NCI-H460 (cell line): ENCODE measurements at places on chromosomes 2 and 18.
A peak's percentile ranks its signal among the peaks of the same experiment; 100 is the strongest.

DNA sequence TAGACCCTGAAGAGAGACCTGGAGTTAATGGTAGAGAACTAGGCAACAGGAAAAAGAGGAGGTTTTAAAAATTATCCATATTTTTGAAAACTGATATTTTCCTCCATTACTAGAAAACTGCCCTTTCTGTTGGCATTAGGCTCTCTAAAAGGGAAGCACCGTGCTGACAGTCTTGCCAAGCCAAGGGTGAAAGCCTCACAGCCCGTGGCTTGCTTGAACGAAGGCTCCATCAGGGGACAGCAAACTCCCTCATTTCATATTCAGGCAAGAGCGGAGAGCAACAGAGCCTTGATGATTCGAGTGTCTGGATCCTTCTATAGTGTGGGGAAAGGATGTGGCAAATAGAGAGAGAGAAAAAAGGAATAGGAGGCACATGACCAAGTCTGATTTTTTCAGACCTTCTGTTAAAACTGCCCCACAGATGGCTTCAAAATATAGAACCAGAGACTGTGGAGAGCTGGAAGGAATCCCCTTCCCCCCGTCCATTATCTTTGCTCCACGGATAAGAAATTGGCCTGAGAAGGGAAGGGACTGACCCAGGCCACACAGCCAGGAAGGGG, 67.0 kb downstream of the CACNB4 start:
- DNase-seq: no peak

GRCh38 chr18:46007165-46007564, 40.0 kb upstream of the EPG5 start:
- DNase-seq: no peak

DNA sequence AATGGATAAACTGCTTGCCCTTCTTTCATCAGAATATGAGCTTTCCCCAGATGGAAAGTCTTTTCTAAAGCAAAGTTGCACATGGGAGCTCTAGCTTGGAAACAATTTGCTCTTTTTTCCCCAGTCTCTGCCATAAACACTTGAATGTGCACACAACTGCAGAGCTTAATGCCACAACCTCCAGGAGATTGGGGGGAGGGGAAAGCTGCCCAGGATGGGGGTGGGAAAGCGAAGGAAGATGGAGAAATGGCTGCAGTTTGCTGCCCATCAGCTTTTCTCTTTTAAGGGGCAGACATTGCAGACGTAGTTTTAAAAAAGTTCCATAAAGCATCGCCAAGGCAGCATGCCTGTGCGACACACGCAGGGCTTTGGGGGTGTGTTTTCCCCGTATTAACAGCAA, 1.5 kb downstream of the ACKR3 start:
- DNase-seq: no peak

DNA sequence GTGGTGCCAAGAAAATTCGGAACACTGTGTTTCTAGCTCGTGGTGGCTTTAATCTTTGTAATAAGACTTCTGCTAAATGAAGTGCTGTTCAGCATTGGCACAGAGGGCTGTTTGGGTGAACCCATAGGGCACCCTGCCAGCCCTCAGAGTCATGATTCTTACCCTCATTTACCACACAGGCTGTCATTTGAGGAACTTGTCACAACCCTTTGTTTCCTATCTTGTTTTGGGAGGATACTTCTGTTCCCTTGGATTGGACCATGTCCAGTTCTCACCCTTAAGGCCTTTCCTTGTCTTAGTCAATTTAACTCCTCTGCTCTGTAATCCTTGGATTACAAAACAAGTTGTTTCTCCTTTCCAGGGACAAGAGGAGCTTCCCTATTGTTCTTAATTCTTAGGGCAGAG, 225.7 kb downstream of the MTX2 start:
- DNase-seq: no peak

DNA sequence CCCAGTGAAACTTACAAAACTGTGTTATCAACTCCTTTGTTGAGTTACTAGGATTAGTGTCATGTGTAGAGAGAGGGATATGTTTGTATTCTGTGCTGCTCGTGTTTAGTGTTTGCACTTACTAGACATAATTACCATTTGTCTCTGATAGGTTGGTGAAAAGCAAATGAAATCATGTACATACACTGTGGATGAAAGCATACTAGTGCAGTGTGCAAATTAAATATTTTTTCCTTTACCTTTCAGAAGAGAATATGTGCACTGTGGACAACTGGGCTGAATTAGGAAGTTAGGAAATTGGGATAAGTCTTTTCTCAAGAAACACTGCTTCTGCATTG, 1.2 kb downstream of the KIAA1328 start:
- DNase-seq: no peak

DNA sequence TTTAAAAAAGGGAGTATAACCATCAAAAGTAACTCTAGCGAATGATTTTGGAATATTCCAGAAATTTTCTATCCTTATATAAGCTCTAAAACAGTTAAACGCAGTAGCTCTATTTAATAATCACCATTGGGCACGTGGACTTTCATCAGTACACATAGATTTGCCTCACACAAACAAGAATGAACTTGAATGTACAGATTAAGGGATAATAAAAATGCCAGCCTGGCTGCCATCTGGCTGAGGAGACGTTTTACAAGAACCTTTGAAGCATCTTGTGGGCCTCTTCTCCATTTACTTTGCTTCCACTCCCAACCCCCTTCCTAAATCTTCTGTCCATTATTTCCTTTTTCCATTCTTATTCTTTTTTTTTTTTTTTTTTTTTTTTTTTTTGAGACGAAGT, 47.2 kb downstream of the AGAP1 start:
- no peak for DNase-seq

- no peak for DNase-seq
Measured at GRCh38 chr2:1766851-1767811, 22.8 kb upstream of the PXDN start.

GRCh38 chr18:78099979-78100588, 850.4 kb downstream of the GALR1 start:
- no peak for DNase-seq

GRCh38 chr2:37061013-37061711, 23.0 kb downstream of the HEATR5B start:
- no peak for DNase-seq

- DNase-seq: no peak
Measured at GRCh38 chr18:6479699-6480098, 65.0 kb upstream of the L3MBTL4 start.

DNA sequence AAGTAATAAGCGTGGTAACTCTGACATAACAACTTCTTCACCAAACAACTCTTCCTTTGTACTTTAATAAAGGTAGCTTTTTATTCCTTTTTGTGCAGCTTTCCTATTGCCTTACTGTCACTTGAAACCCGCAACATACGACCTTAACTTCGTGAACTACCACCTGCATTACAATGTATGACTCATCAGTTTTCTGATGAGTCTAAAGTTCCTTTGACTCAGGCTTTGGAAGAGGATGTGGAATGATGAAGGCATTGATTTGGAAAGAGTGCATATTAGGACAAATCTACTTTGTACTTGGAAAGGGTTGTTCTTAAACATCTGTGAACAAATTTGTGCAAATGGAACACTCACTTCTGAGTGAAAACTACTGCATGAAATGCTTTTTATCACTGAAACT, 1012.1 kb downstream of the TMEM182 start:
- DNase-seq: peak; percentile 7

- no peak for DNase-seq
Measured at GRCh38 chr2:31586230-31586629, 5.5 kb upstream of the SRD5A2 start.

DNA sequence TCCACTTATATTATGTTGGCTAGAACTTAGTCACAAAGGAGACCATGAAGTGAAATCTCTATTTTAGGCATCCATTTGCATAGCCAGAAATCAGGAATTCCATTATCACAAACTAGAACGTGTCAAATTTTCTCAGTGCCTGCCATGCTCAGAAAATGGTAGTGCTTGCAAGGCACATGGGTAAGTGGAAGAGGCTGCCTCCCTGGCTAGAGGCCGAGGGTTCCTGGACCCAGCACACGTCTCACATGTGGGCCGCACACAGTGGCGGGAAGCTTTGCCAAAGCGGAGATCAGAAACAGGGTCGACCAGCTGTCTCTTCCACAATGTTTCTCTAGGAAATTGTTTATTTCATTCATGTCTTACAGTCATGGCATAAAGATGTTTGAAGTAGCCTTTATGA, 42.3 kb downstream of the TRAF3IP1 start:
- DNase-seq: no peak

DNA sequence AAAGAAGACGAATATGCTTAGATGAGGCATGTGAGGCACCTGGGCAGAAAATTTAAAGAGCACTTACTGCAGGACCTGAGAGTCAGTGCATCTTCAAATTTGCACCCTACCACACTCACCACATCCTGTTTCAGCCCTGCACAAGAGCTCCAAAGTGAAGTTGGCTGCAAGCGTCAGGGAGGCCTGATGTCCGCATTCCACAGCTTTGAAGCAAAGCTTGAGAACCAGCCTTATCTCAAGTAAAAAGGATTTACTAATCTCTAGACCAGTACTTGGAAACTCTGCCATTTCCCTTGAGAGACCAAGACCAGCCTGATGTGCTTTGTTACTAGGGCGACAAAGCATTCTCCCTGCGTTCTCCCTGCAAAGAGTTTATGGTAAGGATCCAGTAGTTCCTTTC, 3.4 kb upstream of the ASNSD1 start:
- no peak for DNase-seq

- DNase-seq: no peak
Measured at GRCh38 chr2:136206613-136207012, 88.7 kb upstream of the CXCR4 start.

DNA sequence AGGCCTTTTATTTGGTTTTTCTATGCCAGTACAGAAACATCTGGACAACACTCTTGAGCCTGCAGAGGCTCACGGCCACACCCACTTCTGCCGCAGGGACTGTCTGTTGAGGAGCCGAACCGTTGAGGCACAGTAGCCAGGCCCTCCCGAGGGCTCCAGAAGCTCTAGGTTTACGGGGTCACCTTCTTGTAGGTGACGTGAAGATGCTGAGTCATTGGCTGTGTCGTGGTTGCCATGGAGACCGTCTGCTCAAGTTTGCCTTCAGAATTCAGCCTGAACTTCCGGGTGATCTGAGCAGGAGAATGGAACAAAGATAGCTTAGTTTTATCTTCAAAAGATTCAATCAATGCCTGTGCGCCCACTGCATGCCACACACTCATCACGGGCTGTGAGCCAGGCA, 25.9 kb downstream of the BOK start:
- DNase-seq: no peak

- DNase-seq: no peak
Measured at GRCh38 chr2:179238027-179238426, 26.6 kb downstream of the SESTD1 start.

- DNase-seq: no peak
Measured at GRCh38 chr2:54902763-54903162, 147.5 kb downstream of the RTN4 start.

GRCh38 chr2:158676295-158676694, 118.8 kb upstream of the DAPL1 start:
- no peak for DNase-seq

DNA sequence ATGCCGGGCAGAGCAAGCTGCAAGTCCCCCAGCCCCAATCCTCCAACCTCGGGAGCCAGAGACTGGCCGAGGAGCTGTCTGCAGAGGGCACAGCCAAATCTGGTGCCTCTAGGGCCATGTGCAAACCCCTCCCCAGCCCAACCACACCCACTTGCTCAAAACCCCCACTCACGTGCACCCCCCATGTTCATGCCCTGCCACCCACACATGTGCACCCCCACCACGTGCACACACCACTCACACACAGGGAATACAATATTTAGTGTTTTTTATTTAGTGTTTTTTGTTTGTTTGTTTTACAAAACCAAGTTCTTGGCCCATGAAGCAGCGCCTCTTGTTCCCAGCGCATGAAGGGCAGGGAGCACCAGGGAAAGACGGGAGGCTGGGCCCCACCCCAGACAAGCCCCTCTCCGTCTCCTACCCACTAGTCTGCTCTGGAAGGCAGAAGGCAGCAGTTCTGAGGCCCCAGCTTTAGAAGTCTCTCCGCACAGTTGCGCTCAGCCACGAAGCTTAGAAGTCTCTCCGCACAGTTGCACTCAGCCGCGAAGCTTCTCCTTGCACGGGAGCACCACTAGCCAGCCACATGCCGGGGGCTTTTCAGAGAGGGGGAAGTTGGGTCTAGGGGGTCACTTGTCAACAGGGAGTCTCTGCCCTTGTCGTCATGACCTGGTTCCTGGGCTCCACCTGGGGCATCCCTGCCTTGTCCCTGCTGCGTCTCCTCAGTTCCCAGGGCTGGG, 276.1 kb upstream of the HDAC4 start:
- no peak for DNase-seq

DNA sequence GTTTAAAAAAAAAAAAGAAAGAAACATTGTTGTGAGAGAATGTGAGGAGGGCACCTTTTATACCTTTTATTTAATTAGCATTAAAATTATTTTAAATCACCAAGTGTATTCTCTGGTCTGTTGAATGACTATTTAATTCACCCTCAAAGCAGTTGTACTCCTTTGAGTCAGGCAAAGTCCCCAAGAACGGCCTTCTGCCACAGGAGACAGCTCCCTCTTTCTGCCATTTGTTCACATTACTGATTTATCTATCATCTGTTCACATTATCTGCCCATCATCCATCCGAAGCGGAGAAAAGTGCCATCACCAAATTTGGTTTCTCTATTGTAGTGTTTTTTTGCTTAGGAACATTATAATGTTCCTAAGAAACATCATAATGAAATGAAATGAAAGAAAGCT, 240.7 kb upstream of the DPP10 start:
- DNase-seq: peak; percentile 14

DNA sequence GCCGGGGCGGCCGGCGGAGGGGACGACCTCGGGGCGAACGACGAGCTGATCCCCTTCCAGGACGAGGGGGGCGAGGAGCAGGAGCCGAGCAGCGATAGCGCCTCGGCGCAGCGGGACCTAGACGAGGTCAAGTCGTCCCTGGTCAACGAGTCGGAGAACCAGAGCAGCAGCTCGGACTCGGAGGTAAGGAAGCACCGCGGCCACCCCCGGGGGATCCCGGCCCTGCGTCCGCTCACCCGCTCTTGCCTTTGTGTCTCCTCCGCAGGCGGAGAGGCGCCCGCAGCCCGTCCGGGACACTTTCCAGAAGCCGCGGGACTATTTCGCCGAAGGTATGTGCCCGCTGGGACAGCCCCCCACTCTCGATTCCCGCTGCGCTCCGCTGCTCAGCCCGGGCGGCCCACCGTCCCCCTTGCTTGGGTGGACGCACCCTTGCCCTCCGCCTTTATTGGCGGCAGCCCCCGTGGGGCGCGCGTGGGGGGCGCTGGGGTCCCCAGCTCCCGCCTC, 611 bp downstream of the TCF7L1 start:
- DNase-seq: no peak

DNA sequence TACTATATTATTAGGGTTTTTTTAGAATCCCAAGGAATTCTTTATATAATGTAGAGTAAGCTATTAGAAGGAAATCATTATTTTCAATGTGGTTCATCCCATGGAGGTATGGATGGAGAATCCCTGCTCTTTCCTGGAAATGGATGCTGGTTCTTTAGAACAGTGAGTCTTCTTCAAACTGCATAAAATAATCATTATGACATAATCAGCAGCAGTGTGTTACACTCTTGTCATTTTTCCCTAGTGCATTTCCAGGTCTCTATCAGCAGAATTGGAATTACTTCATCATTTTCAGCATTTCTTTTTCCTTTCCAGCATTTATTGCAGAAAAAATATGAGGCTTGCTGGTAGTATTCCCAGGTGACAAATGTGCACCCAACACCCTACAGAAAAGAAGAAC, 168.1 kb downstream of the ETAA1 start:
- DNase-seq: no peak
